ENCODE measurements at places on chromosomes 6 and 20.

DNA sequence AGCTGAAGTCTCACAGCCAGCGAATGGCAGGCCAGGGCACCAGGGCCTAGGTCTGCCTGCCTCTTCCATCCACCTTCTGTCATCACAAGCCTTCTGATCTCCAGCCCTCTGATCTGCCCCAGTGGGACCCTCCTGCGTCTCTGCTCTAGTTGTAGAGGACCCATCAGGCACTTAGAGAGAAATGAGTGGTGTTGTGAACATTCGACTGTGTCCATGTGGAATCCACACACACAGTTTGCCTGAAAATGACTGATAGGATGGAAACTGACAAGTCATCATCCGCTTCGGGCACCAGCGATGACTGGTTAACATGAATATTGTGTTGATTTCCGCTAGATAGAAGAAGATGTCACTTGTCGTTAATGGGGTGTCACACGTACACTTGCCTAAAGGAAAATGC is 221.0 kb downstream of the PTPRT start:
- no peak for DNase-seq

DNA sequence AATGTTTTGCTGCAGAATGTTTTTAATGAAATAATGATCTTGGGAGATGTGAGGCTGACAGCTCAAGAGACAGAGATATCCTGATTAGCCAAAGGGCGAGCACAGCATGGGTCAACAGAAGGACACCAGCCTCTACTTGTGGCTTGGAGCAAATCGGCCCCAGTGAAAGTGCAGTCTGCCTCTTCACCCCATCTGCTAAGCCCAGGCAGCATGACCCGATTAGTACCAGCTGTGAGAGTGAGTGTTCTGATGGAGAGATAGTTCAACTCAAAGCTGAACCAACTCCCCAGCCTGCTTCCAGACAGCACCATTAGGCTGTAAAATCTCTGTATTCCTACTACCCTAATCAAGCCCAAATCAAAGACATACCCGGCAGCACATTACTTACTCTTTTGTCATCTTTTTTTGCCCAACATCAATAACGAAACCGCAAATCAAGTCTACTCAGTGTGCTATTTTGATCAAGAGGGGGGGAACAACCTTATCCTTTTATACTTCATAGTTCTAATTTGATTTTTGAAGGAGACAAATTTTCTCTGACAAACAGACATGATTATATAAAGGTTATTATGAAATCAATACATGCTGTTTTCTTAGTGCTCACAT is 514.1 kb upstream of the NRSN1 start:
- DNase-seq, result no peak

GRCh38 chr20:53161473-53161872 is 189.3 kb downstream of the TSHZ2 start:
- no peak for DNase-seq

DNA sequence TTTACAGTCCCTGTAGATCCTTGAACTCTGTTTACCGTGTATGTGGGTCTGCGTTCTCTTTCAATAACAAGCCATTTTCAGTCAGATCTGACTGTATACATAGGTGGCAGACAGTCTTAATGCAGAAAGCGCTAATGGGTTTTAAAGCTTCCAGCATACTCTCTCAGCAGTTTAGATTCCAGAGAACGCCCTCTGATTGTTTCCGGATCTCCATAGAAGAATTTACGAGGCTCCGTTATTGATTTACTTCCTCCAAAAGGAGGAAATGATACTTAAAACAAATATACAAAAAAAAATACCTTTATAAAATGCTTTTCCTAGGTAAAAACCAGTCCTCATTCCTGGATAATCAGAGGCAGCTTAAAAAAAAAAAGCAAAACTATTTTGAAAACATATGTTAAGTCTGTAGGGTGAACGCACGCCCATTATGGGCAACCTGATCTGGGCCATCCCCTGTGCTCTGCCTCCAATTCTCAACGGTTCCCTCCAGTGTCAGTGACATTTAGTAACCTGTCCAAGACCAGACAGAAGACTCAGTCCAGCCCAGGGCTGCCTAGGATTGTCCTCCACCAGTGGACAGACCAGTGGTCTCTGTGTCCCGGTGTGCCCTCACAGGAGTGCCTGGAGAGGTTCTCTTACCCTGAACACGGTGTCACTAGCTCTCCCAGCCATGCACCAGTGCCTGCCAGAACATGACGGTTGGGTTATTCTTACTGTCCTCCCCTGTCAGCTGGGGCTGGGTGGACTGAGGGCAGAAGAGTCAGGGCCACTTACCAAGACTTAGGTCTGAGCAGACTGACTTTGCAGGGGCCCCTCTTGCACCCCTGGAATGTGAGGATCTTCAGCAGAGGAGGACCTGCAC is 217.3 kb downstream of the ARID1B start:
- DNase-seq, result no peak

DNA sequence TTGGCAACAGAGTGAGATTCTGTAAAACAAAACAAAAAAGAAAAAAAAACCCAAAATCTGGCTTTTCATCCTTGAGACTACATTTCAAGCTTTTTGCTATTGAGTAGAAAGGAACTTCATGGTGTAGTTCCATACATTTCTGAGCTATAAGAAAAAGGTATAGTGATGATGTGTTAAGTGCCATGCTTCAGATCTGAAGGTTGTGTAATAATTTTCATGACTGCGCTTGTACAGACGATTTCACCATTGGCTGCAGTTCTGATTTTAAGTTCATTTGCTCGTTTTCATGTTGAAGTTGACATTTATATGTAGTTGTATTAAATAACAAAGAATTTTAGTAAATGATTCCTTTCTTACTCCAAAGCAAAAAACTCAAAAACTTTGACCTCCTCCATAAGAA is 247.6 kb downstream of the ARID1B start:
- DNase-seq, result no peak

GRCh38 chr20:1890469-1891262 is 4.5 kb upstream of the SIRPA start:
- DNase-seq, result no peak

- no peak for DNase-seq
Observed at GRCh38 chr6:83442752-83443151, 11.9 kb upstream of the ME1 start.

DNA sequence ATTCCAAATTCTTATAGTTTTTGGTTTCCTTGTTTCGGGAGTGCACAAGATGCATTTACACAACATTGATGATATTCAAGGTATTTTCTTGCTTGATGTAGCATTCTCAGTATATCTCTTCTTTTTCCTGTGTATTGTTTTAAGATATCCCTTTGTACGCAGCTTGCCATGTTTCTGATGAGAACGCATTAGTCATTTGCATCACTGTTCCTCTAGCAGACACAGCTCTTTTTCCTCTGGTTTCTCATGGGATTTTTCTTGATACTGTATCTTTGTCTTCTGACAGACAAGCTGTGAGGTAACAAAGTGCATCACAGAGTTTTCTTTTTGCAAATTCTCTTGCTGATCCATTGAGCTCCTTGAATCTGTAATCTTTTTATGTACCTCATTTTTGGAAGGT is 146.4 kb downstream of the SLC22A3 start:
- no peak for DNase-seq

DNA sequence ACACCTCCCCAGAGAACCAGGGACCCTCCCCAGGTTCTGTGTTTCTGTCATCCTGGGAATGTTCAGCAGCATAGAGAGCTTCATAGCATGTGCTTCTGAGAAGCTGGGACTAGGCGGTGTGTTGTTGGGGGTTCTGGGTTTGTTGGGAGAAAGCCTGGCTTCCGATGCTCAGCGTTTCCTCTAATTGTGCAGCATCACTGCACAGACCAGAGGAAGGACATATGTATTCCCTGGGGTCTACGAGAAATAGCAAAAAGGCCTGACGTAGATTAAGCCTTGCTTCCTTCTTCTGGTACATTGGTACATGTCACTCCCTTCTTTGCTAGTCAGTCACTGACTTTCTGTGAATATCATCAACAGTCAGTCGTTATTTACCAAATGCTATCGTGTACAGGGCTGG is 96.9 kb upstream of the SGK1 start:
- DNase-seq, result no peak

GRCh38 chr6:3625980-3626563 is 125.4 kb downstream of the PXDC1 start:
- no peak for DNase-seq

- no peak for DNase-seq
Observed at GRCh38 chr6:162942866-162943265, 215.1 kb downstream of the PACRG start.

- no peak for DNase-seq
Observed at GRCh38 chr20:14313341-14314020, 23.9 kb downstream of the FLRT3 start.

GRCh38 chr20:25397096-25397495 is 6.5 kb upstream of the ABHD12 start:
- DNase-seq, result no peak

GRCh38 chr6:166691199-166691598 is 64.1 kb upstream of the RPS6KA2 start:
- DNase-seq, result no peak

- no peak for DNase-seq
Observed at GRCh38 chr6:39572661-39573340, 152.4 kb downstream of the KIF6 start.

DNA sequence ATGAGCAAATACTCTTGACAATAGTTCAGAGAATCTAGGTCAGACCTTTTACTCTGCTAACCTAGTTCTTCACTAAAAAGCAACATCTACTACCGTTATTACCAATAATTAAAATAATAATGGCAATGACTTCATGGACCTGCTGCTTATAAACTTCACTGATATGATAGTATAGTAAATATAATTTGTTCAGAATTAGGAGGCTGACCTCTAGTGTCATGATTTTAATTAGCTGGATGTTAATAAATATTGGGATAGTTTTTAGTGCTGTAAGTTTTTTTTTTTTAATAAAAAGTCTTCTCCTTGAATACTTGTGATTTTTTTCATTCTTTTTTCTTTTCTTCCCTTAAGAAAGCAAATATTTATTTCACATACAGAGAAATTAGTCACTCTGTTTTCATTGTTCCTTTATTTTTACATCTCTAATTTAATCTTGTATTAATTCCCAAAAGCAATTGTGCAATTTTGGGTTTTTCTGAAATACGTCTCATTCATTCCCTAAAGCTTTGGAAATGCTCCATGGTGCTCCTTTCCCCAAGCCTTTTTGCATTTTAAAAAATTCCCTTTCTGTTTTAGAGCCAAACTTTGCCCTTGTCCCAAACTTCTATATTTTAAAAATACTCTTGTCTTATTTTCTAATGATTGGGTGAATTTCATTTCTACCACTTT is 46.6 kb upstream of the UST start:
- no peak for DNase-seq

DNA sequence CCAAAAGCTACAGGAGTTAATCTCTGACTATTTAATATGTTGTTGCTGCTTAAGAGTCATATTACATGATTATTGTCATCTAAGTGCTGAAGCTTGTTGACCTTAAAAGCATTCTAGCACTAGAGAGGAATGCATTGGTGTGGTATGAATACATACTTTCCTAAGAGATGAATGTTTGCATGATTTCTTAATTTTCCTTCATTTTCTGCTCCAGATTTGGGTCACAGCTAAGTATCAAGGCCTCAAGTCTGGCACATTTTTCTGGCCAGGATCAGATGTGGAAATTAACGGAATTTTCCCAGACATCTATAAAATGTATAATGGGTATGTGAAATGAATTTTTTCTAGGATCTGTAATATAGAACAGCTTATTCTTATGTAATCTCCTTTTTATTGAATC is 53.6 kb downstream of the ENPP1 start:
- no peak for DNase-seq

- DNase-seq, result no peak
Observed at GRCh38 chr20:57530327-57530981, 5.5 kb upstream of the CTCFL start.

DNA sequence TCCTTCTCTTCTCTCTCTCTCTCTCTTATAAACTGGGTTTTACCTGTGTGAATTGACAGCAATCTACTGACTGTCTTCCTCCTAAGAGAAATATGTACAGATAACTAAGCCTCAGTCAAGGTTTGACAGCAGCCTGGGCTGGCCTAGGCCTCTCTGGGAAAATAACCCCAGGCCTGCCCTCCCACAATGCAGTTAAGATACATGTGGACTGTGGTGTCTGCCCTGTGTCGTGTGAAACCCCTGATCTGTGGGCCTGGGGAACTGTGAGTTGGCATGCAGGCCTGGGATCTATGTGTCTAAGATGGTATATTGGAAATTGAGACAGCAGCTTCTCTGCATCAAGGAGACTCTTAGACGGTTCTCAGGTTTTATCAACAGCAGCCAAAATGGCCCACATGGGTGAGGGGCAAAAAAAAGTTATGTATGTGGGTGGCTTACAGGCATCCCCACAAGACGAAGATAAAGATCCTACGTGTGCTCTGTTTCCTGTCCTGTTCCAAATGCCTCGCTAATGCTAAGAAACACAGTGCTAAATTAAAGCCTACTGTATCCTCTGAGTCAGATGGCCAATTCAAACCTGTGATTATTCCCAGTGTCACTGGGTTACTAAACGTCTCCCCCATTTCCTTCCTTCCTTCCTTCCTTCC is 19.0 kb downstream of the LRFN2 start:
- DNase-seq, result no peak

DNA sequence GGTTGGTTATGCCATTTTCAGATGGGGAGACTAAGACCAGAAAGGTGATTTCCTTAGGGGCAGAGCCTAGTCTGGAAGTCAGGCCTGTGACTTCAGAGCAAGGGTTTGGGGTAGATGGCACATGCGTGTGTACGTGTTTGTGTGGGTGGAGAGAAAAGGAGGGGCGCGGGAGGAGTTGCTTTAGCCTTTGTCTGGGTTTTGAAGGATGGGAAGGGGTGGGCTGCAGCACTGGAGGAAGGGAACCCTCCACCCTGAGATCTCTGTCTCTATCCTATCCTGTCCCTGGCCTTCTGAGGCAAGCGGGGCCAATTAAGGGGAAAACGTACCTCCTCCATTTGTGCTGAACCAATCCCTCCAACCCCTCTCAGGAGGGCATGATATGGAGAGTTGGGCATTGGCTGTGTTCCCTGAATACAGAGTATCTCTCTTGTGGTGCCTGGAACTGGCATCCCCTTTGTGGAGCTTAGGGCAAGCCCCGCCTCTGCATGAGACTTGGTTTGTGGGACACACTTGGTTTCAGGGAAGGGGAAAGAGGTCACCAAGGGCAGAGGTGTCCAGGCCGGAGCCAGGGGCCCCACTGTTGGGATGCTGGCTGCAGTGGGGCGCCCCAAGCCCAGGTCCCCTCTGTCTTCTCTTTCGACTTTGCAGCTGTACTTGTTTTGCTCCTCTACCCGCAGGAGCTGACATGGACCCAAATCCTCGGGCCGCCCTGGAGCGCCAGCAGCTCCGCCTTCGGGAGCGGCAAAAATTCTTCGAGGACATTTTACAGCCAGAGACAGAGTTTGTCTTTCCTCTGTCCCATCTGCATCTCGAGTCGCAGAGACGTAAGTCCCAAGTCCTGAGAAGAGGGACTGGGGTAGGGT is at the start of gene DBNDD2:
TSS of gene DBNDD2 (plus strand) at position 507 of the 863 bp plus-strand sequence. CDS start at position 686, 179 bp downstream.
- DNase-seq, result peak; percentile 37

GRCh38 chr6:116682334-116682712 is 1.3 kb downstream of the KPNA5 start:
- peak; percentile 28 for DNase-seq

GRCh38 chr6:63307581-63308246 is 12.1 kb downstream of the LGSN start:
- DNase-seq, result no peak

- DNase-seq, result no peak
Observed at GRCh38 chr6:113094779-113095178, 747.6 kb downstream of the RFPL4B start.

Data from activated T-cell treated with anti-CD3 and anti-CD28 coated beads, Interleukin-2, amount 50 U/mL, for 4 hours (primary cell).